ENCODE measurements at places on chromosomes 7 and 10.

DNA sequence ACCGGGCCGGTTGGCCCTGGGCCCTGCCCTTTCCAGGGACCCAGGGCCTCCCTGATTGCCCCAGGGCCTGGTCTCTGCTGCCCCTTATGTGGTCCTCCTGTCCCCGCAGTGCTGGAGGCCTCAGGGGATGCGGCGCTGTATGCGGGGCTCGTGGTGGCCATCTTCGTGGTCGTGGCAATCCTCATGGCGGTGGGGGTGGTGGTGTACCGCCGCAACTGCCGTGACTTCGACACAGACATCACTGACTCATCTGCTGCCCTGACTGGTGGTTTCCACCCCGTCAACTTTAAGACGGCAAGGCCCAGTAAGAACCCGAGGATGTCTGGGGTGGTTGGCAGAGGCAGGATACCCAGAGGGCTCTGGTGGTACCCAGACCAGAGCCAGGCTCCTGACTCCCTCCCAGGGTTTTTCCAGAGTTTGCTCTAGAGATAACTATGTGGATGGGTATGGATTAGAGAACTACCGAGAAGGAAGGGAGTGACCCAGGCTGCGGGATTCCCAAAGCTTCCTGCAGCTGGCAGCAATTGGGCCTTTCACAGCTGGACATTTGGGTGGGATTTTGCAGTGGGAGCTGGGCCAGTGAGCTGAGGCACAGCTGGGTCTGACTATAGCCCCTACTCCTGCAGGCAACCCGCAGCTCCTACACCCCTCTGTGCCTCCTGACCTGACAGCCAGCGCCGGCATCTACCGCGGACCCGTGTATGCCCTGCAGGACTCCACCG, 28.1 kb upstream of the SLC29A3 start:
- no peak for DNase-seq

DNA sequence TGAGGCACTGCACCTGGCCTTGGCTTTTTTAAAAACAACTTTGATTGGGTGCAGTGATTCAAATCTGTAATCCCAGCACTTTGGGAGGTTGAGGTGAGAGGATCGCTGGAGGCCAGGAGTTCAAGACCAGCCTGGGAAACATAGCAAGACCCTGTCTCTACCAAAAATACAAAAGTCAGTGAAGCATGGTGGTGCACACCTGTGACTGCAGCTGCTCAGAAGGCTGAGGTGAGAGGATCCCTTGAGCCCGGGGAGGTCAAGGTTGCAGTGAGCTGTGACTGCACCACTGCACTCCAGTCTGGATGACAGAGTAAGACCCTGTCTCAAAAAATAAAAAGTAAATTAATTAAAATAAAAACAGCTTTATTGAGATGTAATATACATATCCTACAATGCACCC, 84.9 kb downstream of the NPTX2 start:
- no peak for DNase-seq

DNA sequence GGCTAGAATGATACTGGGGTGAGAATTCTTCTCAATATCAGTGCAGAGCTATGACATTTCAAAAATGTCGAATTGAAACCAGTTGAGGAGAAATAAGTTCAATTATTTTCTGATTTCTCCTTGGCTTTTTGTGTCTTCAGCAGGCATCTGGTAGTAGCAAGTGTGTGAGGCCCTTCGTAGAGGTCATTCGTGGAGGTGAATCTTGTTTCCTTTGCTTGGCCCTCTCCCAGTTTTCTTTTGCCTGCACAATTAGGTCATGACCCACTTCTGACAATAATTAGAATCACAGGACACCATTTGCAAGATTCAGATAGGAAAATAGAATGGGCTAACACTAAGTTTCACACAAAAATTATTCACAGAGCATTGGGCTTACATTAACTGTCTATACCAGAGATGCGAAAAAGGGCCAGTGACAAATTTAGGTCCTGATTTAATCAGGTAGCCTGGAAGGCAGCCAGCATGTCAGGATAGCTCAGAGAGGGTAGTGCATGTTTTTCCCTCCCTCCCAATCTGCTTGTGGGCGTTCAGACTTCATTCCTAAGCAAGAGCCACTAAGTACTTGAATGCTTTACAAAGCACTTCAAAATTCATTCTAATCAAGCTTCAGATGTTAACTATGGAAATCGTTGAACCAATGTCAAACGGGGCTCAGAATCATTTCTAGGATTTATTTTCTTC, 24.0 kb upstream of the A1CF start:
- no peak for DNase-seq

- peak; percentile 13 for DNase-seq
Measured at GRCh38 chr7:20217193-20217948, at the start of gene MACC1. MACC1 (minus strand) TSS chr7:20217384; CDS start chr7:20161862, 55,522 bp downstream.

Data from LNCaP clone FGC (cell line).